ENCODE measurements at places on chromosomes 5 and 9. TPM values are rescaled to one million over a fixed set of nuclear protein-coding genes. Genes with fewer than 3 reads are reported as not detected.

CXCL14 gene
- not detected for total RNA-seq

FOXD4L5 gene
- 0.10 TPM for total RNA-seq

NTRK2 gene
- 0.02 TPM for total RNA-seq

HBEGF gene
- 9.1 TPM for total RNA-seq

GZMA gene
- not detected for total RNA-seq

EPB41L4B gene
- 0.24 TPM for total RNA-seq

DNA sequence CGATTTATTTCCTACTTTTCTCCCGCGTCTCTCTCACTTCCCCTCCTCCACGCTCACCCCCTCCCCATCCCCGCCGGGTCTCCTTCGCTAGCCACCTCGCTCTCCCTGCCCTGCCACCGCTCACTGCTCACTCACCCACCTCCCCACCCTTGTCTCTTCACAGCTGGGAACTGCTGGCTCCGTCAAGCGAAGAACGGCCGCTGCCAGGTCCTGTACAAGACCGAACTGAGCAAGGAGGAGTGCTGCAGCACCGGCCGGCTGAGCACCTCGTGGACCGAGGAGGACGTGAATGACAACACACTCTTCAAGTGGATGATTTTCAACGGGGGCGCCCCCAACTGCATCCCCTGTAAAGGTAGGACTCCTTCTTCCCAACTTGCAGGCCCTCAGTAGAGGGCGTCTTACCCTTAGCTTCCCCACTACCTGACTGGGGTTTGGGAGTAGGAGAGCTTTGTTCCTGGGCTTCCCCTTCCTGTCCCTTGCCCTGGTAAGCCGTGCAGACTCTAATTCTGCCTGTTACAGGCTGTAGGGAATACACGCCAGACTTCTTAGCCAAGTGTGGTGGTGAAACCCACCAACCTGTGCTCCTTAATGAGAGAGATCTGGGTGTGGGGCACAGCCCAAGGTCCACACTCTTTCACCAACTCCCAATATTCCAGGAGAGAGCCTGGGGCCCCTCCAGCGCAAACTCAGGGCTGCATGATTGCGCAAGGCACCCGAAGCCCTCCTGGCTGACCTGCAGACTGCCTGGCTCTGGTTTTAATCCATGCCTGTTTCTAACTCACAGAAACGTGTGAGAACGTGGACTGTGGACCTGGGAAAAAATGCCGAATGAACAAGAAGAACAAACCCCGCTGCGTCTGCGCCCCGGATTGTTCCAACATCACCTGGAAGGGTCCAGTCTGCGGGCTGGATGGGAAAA lies 2.5 kb downstream of the FST start:
- DNase-seq: peak; percentile 36

- no peak for DNase-seq
Observed at GRCh38 chr5:24621792-24622191, 23.0 kb downstream of the CDH10 start.

DNA sequence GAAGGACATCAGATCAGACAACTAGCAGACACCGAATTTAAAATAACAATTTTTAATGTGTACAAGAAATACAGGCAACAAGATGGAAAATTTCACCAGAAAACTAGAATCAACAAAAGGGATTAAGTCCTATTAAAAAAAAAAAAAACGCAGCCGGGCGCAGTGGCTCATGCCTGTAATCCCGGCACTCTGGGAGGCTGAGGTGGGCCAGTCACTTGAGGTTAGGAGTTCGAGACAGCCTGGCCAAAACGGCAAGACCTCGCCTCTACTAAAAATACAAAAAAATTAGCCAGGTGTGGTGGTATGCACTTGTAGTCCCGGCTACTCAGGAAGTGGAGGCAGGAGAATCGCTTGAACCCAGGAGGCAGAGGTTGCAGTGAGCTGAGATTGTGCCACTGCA lies 64.3 kb upstream of the UBAC1 start:
- no peak for DNase-seq

DNA sequence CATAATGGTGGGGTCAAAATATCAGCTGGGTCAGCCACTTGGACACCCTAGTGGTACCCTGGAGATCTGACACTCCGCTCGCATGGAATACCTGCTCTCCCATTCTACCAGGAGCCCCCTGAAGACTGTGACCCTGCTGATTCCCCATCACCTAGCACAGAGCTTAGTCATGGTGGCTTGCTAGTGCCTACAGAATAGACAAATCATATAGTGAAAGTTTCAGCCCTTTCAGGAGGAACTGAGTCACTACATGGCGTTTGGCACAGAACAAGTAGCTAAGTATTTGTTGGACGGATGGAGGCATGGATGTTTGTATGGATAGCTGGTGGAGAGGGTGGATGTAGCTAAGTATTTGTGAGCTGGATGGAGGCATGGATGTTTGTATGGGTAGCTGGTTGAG lies 65.3 kb downstream of the LMX1B start:
- DNase-seq: no peak

- no peak for DNase-seq
Observed at GRCh38 chr5:422323-423232, 20.4 kb upstream of the EXOC3 start.

- no peak for DNase-seq
Observed at GRCh38 chr9:15834541-15834940, 281.7 kb downstream of the CCDC171 start.

DNA sequence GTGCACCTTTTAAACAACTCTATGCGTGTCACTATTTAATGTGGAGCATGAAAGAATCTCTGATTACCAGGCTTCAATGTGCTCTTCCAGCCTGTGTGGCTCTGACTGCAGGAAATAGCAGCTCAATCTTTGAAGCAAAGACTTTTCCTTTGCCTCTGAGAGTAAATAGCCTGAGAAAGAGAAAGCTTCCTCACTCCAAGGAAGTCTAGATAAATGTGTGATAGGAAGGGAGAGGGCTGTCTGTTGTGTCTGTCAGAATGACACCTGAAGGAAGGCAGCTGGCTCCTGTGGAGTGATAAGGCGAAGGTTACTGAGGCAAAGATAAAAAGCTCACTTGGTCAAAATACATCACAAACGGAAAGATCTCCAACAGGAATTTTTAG lies 205.3 kb upstream of the HAPLN1 start:
- no peak for DNase-seq

DNA sequence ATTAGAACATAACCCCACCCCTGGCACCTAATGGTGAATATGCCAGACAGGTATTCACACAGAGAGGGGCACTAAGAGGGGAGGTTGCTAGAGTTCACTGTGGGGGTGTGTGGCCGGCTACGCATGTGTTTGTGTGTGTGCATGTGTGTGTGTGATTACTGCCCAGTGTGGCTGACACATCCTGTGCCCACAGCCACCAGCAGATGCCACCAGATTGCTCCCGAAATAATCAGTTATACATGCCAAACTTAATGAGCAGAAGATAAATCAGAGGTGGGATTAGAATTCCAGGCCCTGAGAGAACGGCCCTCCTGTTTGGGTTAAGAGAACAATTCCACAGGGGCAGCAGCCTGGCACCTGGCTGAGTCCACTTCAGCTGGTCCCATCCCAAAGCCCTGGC lies 91.8 kb upstream of the TBCA start:
- no peak for DNase-seq

DNA sequence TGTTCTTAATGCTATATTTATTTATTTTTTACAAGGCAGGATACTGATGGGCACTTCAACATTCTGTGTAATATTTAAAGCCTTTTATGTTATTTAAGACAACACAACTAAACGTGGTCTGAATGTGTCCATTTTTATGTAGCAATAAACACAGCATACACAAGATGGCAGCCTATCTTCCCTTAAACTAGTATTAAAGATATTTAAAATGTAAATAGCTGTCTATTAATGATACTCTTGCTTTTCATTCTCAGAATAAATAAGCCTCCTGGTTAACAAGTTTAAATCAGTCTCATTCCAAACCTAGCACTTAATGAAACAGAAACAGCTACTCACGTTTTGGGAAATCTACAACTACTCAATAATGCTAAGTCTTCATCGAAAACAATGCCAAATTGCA lies 315.7 kb downstream of the MCTP1 start:
- no peak for DNase-seq

- no peak for DNase-seq
Observed at GRCh38 chr9:116504893-116505480, 182.1 kb upstream of the TRIM32 start.
